ENCODE measurements at places on chromosomes 4 and X. TPM values are rescaled to one million over a fixed set of nuclear protein-coding genes. Genes with fewer than 3 reads are reported as not detected.

DNA sequence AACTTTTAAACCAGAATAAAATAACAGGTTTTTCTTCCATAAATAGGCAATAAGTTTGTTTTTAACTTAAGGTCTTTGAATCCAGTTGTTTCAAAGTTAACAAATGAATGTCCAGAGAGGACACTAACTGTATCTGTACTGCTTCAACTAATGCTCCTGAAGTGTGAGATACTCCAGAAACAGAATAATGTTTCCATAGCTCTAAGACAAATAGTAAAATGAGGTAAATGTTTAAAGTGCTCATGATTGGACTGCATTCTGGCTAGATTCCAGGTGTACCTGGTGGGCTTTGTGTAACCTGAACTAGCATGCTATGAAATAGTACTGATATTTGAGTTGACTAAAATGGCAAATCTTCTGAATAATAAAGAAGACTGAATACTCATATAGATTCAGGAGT lies 51.7 kb downstream of the METTL14 start:
- no peak for DNase-seq

DNA sequence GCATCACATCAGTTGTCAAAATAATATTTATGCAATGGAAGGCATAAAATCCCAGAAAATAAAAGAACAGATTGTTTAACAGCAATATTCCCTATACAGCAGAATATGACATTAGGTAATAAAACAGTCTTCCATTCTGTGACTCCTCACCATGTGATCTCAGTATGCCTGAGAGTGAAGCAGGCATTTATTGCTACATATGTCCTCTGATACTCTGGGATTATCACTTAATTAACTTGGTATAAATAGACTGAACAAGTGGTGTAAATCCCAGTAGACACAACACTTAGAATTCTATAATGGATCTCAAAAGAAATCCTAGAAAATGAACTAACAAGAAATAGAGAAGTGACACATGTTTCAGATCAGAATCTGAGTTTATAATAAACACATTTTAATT lies 841.3 kb downstream of the PDHA2 start:
- no peak for DNase-seq

DNA sequence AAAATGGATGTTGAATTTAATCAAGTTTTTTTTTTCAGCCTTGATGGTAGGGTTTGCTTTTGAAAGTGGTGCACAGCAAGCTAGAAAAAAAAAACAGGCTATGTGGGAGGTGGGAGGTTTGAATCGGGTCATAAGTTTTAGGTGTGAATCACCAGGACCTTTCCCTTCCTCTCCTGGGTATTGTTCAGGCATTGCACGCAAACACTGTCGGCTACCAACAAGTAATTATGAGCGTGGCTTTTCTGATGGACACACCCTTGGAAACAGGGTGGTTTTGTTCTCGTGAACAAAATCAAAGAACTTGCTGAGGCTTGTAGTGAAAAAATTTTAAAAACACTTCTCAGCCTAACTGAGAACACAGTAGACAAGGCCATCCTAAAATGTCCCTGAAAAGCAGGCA lies 18.1 kb downstream of the PIR start:
- DNase-seq, result peak; percentile 89

DNA sequence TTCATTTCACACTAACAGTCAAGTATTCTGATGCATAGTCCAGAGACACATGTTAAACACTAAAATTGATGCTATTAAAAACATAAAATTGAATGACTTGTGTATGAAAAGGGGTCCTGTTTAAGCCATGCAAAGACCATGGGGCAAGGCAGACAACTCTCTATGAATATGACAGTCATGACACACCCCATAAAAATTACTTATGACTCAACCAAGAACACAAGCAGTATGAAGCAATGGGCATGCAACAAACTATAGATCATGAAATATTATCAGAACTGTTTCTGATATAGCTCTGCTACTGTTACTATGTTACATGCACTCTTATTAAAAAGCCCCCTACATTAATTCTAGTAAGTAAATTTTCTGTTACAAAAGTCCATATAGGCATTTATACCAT lies 57.5 kb upstream of the ZCCHC13 start:
- no peak for DNase-seq

The ENPP6 gene
- total RNA-seq, result 0.35 TPM

The PCGF3 gene
- 34.7 TPM for total RNA-seq

The TCEAL3 gene
- total RNA-seq, result 5.4 TPM

The CFAP47 gene
- total RNA-seq, result 1.6 TPM
